T-helper 17 cell (primary cell): ENCODE measurements at places on chromosomes 5 and 9.

GRCh38 chr5:126359884-126360283, 63.3 kb upstream of the GRAMD2B start:
- H3K36me3 ChIP-seq, result no peaks in the 10 kb centered on the region
- no peaks in the 10 kb centered on the region for H3K27me3 ChIP-seq

DNA sequence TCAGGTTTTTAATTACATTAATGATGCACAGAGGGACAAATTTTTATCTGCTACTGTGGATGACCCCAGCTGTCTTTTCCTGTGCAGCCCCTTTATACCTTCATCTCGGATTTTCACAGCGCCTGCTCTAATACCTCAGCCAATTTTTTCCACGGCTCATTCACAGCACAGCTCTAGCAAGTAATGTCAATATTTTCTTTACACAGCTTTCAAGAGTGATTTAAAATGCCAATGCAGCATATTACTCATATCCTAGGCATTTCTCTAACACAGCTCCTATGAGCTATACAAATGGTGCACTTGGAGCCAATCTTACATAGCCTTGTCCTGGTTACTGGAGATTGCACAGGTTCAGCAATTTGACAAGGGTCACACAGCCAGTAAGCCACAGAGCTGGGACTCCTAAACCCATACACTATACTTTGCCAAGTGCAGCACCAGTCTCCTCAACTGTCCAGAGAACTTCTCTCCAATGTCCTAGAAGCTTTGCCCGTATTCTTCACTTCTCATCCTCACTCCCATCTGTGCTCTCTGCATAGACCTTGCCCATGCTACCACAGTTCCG, 661.8 kb downstream of the DTWD2 start:
- no peak overlapping the region for H3K27ac ChIP-seq
- no peak for DNase-seq
- H3K4me1 ChIP-seq, result no peaks in the 10 kb centered on the region
- H3K27me3 ChIP-seq, result no peaks in the 10 kb centered on the region
- H3K4me3 ChIP-seq, result no peak overlapping the region

GRCh38 chr5:145130996-145131395, 704.1 kb downstream of the PRELID2 start:
- H3K27ac ChIP-seq, result no peak overlapping the region
- H3K27me3 ChIP-seq, result no peaks in the 10 kb centered on the region
- H3K4me1 ChIP-seq, result no peaks in the 10 kb centered on the region

DNA sequence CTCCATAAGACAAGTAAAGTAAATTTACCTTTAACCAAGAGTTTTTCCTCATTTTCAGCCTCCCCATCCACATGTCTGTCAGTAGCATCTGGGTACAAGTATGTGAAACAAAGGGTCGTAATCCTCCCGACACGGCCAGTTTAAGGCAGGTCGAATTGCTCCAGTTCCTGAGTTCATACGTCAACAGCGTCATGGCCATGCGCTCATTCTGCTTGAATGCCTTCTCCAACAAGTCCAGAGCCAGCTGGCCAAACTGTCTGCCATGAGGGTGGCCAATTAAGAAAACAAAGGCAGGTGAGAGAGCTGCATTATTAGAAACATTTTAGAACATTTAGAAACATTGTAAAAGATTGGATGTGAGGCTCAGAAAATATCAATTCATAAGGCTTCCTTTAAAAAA, 87.5 kb downstream of the TRPM6 start:
- H3K27me3 ChIP-seq, result peaks cover 41% of the 10 kb centered on the region
- H3K27ac ChIP-seq, result no peak overlapping the region
- peaks cover 2% of the 10 kb centered on the region for H3K4me1 ChIP-seq
- no peaks in the 10 kb centered on the region for H3K36me3 ChIP-seq
- H3K4me3 ChIP-seq, result no peak overlapping the region
- no peak for DNase-seq

DNA sequence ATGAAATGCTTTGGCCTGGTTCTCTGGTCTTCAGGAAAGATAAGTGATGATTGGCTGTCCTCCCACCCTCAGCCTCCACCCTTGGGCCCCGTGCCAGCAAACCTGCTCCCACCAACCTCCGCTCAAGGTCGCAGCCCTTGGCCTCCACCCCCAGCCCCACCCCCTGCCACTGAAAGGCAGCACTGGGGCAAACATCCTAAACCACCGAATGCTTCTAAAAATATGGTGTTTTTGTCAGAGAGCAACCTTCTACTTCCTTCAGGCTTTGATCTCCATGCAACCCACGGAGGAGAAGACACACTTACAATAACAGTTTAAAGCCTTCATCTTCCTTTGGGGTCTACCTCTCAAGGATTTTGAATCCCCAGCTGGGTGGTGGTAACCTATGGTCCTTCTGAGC, 24.0 kb upstream of the TCF7 start:
- peaks cover 69% of the 10 kb centered on the region for H3K4me1 ChIP-seq
- H3K27ac ChIP-seq, result peak overlapping the region; percentile 93

DNA sequence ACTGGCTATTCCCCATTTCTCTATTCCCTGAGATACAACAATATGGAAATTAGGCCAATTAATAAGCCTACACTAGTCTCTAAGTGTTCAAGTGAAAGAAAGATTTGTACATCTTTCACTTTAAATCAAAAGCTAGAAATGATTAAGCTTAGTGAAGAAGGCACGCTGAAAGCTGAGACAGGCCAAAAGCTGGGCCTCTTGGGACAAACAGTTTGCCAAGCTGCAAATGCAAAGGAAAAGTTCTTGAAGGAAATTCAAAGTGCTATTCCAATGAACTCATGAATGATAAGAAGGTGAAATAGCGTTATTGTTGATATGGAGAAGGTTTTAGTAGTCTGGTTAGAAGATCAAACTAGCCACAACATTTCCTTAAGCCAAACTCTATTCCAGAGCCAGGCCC, 256.2 kb downstream of the ZSWIM6 start:
- no peak for DNase-seq
- no peaks in the 10 kb centered on the region for H3K36me3 ChIP-seq
- no peak overlapping the region for H3K4me3 ChIP-seq
- peaks cover 17% of the 10 kb centered on the region for H3K27me3 ChIP-seq
- H3K4me1 ChIP-seq, result no peaks in the 10 kb centered on the region
- no peak overlapping the region for H3K27ac ChIP-seq

DNA sequence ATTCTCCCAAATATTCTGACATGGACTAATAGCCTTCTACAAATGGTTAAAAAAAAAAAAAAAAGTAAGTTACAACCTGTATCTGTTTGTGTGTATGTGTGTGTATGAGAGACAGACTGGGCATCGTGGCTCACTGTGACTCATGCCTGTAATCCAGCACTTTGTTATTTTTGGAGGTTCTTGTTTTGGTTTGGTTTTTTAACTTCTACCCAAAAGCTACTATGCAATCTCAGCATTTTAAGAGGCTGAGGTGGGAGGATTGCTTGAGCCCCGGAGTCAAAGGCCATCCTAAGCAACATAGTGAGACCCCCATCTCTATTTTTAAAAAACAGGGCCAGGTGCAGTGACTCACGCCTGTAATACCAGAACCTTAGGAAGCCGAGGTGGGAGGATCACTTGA, 17.6 kb upstream of the HAVCR1 start:
- H3K27me3 ChIP-seq, result no peaks in the 10 kb centered on the region
- no peak for DNase-seq
- H3K36me3 ChIP-seq, result peaks cover 2% of the 10 kb centered on the region
